AG08395 (cell line): ENCODE measurements at places on chromosomes 3 and 15.

- peak; percentile 27 for DNase-seq
These were observed 3.8 kb upstream of the KIF23 start for GRCh38 chr15:69410248-69410874.

DNA sequence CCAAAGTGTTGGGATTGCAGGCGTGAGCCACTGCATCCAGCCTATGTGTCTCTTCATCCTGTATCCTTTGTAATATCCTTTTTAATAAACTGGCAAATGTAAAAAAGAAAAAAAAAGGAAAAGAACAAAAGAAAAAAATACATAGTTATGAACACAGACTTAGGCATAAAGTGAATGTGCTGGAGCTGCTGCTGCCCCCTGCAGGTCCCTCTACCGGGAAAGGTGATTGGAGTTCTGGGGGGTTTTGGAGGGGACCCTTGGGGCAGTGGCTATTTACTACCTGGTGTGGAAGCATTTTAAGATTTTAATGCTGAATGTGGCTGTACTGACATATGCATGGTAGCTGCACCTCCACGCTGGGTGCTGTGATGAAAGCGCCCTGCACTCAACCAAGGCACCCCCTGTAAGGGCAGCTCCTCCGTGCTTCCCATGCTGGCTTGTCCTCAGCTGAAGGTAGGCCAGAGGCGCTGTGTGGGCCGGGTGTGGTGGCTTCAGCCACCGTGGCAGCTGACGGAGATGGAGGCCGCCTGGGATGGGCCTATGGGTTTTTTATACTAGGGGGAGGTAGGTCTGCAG lies 49.9 kb downstream of the RPLP1 start:
- no peak for DNase-seq

- no peak for DNase-seq
These were observed 2.8 kb downstream of the FOXB1 start for GRCh38 chr15:60006873-60007272.

GRCh38 chr15:99438224-99438585 lies 127.6 kb upstream of the MEF2A start:
- no peak for DNase-seq

DNA sequence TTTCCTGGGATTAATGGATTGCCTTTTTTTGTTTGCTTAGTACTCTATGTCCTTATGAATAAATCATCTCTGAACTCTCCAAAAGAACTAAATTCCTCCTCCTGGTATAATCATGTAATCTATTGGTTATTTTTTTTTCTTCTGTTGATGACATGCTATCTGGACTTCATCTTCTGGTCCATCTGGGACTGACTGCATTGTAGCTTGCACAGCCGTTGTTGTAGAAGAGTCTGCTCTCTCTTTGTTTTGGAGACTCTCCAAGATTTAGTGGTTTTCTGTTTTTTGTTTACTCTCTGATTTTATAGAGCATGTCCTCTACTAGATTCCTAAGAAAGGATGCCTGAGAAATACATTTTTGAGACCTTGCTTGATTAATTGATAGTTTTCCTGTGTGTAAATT lies 19.1 kb downstream of the IREB2 start:
- peak; percentile 77 for DNase-seq

DNA sequence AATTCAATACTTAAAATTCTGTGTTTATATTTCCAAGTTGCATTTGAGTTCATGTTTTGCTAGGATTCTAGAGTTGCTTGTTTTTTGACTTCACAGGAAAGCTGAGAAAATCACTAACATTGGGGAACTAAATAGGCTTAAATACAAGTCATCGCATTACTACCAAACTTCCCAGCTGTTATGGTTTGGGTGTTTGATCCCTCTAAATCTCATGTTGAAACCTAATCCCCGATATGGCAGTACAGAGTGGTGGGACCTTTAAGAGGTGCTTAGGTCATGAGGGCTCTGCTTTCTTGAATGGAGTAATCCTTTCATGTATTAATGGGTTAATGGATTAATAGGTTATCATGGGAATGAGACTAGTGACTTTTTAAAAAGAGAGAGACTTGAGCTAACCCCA lies 77.2 kb upstream of the ARPP21 start:
- DNase-seq, result no peak

GRCh38 chr3:81516042-81516441 lies 245.4 kb downstream of the GBE1 start:
- DNase-seq, result no peak

DNA sequence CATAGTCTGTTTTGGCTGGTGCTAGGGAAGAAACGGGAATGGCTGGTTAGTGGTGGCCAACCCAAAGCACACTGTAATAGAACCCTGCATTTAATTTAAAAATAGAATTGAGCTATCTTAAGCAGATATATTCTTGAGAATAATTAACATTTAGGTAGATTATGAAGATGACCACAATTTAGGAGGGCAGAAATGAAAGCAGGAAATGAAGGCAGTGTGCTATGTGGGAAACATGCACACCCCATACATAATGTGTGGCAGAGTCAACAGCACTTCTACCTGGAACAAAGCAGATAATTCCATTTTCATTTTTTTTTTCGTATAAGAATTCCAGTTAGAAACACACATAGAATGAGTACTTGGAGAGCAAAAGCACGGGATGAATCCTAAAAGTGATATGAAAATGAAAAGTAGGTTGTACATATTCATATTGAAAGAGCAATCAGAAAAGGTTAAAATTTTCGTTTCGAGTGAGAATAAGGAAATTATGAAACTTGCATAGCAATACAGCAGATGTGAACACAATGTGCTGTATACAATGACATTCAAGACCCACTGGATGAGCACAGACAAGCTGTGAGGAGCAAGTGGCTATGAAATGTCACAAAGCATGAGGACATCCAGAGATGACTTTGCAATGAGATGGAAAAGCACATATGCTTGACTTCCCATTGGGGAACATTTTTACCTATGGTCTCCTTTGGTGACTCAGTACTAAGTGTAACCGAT lies 102.6 kb downstream of the TFG start:
- no peak for DNase-seq
